Germinal center (tissue), 1 donor: ENCODE measurements at places on chromosomes 6 and 20.

GRCh38 chr6:6772751-6773150 lies 184.2 kb downstream of the LY86 start:
- no peak for DNase-seq

- no peak for DNase-seq
These were observed 7.3 kb upstream of the DLGAP4 start for GRCh38 chr20:36298795-36299339.

GRCh38 chr6:90533615-90534336 lies 53.1 kb downstream of the MAP3K7 start:
- no peak for DNase-seq

- DNase-seq = peak; percentile 63
These were observed 796 bp upstream of the RREB1 start for GRCh38 chr6:7106752-7107577.

GRCh38 chr6:16836144-16836981 lies 75.1 kb upstream of the ATXN1 start:
- DNase-seq = no peak

- DNase-seq = no peak
These were observed 705 bp upstream of the UTRN start for GRCh38 chr6:144284478-144284782.

GRCh38 chr6:28980137-28980851 lies 24.8 kb downstream of the ZNF311 start:
- no peak for DNase-seq

GRCh38 chr6:159044899-159045727 lies at the start of gene TAGAP:
TSS of gene TAGAP (minus strand) at chr6:159044991. CDS start at chr6:159044146, 845 bp downstream.
- DNase-seq = peak; percentile 87

DNA sequence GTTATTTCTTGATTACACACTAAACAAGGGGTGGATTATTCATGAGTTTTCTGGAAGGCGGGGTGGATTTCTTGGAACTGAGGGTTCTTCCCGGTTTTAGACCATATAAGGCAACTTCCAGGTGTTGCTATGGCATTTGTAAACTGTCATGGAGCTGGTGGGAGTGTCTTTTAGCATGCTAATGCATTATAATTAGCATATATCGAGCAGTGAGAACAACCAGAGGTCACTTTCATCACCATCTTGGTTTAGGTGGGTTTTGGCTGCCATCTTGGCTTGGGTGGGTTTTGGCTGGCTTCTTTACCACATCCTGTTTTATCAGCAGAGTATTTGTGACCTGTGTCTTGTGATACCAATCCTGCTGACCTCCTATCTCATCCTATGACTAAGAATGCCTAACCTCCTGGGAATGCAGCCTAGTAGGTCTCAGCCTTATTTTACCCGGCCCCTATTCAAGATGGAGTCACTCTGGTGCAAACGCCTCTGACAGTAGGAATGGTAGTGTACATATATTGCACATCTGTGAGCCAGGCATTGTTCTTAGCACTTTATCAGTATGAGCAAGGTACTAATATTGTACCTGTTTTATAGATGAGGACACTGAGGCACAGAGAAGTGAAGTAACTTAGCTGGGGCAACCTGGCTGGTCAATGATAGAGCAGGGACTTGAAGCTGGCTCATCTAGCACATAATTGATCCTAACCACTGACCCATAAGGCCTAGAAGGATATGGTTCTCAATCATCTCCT lies 203.7 kb downstream of the NFATC2 start:
- no peak for DNase-seq

GRCh38 chr6:129753422-129753821 lies 43.4 kb upstream of the ARHGAP18 start:
- no peak for DNase-seq

DNA sequence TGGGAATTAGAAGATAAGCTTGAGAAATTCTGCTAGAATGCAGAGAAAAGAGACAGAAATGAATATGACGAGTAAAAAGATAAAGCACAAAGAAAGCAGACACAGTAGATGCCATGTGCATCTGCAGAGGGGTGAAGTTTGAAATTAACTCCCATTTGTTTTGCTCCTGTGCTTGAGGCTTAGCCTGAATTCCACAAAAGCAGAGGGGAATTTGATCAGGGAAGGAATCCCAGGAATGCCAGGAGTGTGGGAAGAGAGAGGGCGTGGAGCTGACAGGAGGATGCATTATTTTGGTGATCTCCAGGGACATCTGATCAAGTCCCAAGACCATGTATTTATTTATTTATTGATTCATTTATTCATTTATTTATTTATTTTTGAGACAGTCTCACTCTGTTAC lies 55.6 kb downstream of the SLC22A1 start:
- no peak for DNase-seq

GRCh38 chr6:109747221-109747620 lies 56.1 kb downstream of the FIG4 start:
- DNase-seq = no peak

GRCh38 chr6:56620229-56620868 lies 22.3 kb downstream of the DST start:
- DNase-seq = no peak

- DNase-seq = no peak
These were observed 16.5 kb upstream of the BHLHE23 start for GRCh38 chr20:63023071-63023935.

- peak; percentile 36 for DNase-seq
These were observed 150.8 kb downstream of the ZMYND8 start for GRCh38 chr20:47205577-47206123.

- peak; percentile 84 for DNase-seq
These were observed 9.3 kb upstream of the RBM38 start for GRCh38 chr20:57381596-57382503.

GRCh38 chr20:54118220-54119001 lies 48.0 kb upstream of the BCAS1 start:
- no peak for DNase-seq

GRCh38 chr6:117513778-117514365 lies 31.4 kb downstream of the DCBLD1 start:
- no peak for DNase-seq

GRCh38 chr6:56368491-56368890 lies 121.1 kb upstream of the COL21A1 start:
- DNase-seq = no peak

GRCh38 chr20:21501184-21501583 lies 12.7 kb downstream of the NKX2-2 start:
- no peak for DNase-seq

- DNase-seq = no peak
These were observed 394.4 kb downstream of the CDH26 start for GRCh38 chr20:60352596-60352995.

DNA sequence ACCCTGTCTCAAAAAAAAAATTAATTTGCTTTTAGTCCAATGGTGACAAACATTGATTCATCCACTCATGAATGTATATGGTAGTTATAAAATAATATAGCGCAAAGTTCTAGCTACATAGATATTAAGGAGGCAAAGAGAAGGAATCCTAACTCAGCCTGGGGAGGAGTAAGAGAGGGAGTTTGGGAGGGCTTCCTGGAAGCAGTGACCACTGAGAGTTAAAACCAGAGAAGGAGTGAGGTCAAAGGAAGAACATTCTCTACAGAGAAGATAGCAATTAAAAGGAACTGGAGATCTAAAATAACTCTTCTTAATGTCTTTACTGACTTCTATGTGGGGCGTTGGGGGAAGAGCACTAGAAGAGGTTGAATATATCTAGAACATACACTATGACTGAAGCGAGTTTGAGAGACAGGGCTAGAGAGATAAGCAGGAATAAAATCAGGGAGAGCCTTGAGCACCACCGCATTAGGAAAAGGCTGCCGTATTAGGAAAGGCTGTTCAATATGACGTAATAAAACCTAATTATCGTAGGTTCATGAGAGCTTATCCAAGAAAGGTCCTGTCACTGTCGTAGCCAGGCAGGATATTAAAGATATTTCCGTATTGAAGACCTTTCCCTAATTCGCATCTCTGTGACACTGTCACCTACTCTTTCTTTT lies 81.8 kb upstream of the CNKSR3 start:
- no peak for DNase-seq

DNA sequence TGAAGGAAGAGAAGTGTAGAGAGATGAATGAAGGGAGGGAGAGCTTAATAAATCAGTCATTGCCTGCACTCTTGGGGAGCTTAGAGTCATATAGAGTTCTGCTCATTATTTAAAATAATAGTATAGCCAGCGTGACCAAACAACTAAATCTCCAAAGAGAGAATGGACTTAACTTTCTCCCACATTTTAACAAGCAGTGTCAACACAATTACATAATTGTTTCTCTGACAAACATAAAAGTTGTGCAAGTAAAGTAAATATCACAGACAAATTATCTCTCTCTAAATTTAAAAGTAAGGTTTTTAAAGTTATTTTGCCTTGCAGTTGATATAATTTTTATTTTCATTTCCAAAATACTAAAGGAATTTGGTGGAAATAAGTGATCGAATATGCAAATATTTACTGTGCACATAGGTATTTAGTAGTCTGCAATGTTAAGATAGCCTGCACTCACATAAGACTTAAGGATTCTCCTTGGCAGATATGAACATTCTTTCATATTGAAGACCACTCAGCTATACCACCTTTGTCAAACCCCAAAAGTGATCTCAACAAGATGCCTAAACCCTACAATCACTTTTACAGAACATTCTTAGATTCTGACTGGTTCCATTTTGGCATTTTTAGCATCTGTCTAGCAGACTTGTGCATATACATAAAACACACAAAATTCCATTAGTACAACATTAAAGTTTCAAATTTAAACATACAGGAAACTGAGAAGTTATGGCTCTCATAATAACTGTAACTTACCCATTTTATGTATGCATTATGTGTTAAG lies 67.7 kb downstream of the KIF6 start:
- DNase-seq = no peak

- DNase-seq = peak; percentile 50
These were observed 593 bp downstream of the DNMT3B start for GRCh38 chr20:32762754-32763201.

- no peak for DNase-seq
These were observed 3.7 kb downstream of the NAA20 start for GRCh38 chr20:20020908-20021307.

DNA sequence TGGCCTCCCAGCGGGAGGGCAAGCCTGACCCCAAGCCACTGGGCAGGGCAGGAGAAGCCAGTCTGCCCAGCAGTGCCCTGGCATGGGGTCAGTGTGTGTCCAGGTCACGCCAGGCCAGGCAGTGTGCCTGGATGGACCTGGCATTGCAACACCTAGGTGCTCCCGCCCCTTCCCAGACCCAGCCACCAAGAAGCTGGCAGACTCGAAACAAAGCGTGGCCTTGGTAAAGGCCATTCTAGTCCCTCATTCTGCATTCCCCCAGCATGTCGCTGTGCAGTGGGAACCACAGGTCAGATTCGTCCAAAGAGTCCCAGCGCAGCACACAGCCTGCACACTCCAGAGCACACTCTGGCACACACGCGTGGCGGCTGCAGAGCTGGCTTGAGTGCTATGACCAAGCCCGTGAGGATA lies 19.3 kb upstream of the APMAP start:
- no peak for DNase-seq

- DNase-seq = no peak
These were observed 36.7 kb downstream of the COL9A1 start for GRCh38 chr6:70266142-70266541.

DNA sequence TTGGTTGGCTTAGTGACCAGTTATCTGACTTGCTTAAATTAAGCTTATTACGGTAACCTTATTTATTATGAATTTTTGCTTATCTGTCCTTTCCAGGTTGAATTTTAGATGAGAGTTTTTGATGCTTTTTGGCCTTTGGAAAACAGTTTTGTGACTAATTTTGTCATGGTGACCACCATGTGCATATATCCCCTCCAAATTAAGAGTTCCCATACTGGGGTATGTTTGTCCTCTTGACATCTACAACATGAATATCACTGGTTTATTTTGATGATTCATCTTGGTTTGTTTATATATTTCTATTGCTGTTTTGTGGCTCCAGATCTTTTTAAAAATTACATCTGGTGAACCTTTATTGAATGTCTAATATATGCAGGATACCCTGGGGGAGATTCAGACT lies 61.4 kb downstream of the PHF20 start:
- DNase-seq = no peak

DNA sequence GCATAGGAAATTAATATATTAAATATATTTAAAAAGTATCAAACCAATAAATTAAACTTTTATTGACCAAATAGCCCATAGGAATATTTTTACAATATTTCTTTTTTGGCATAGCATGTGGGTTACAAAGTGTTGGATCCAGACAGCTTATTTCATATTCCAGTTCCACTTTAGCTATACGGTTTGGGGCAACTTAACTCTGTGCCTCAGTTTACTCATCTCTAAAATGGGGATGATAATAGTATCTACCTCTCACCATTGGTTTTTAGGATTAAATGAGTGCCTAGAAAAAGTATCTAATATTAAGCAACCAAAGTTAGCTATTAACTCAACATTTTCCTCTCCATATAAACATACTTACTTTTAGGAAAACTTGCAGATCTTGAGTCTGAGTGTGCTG lies 243.8 kb downstream of the TBC1D32 start:
- DNase-seq = no peak
